Naive thymus-derived CD8-positive, alpha-beta T cell (primary cell): ENCODE measurements at places on chromosomes 13 and 19.
A peak's percentile ranks its signal among the peaks of the same experiment; 100 is the strongest.

DNA sequence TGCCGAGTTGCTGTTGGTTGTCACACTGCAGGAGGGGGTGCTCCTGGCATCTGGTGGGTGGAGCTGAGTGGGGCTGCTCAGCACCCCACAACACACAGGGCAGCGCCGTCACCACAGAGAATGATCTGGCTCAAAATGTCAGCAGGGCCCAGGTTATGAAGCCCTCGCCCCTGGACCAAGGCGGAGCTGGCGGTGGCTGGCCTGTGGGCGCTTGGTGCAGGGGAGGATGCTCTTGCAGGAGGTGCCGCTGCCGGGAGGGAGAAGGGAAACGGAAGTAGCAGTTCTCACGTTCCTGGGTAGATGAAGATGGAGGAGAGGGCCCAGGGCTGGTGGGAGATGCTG lies 14.2 kb upstream of the LENG8 start:
- no peak overlapping the region for H3K4me3 ChIP-seq
- H3K36me3 ChIP-seq, result no peaks in the 10 kb centered on the region
- H3K27me3 ChIP-seq, result no peaks in the 10 kb centered on the region

DNA sequence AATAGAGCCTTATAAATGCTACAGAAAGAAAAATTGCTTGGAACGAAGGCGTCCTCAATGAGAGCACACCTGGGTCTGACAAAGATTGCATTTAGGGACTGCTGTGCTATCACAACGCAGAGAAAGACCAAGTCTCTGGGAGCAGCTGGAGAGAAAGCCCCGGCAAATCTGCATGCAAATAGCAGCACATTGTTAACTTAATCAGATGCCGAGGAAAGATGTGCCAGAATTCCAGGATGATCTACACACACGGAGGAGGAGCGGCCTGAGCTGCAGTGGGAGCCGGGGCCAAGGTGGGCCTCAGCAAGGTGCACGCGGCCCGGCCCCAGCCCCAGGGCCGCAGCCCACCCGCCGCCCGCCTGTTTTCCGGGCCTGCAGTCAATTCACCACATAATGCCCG lies 1.4 kb downstream of the ZNF536 start:
- H3K27ac ChIP-seq, result no peak overlapping the region
- no peaks in the 10 kb centered on the region for H3K36me3 ChIP-seq
- peaks cover 57% of the 10 kb centered on the region for H3K27me3 ChIP-seq
- DNase-seq, result no peak
- no peaks in the 10 kb centered on the region for H3K4me1 ChIP-seq

DNA sequence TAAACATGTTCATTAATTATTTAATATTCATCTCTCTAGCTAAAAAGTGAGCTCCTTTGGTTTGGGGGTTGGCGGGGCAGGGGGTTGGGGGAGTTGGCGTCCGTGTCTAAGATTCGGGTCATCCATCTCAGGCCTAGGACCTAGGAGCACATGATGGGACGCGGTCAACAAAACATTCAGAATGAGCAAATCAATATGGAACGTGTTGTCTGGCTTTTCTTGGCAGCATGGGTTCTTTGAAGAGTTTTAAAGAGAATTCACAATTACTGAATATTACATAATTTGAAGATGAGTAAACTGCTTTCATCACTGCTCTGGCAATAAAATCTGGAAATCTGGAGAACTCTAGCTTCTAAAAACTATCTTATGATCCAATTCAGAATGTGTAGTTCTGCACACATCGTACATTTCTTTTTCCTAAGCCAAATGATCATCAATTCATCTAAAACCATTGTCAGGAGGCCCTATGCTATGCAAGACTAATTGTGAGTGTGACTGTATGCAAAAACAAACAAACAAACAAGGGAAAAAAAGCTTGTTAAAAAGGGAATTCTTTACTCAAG lies 5.4 kb upstream of the ARGLU1 start:
- H3K4me3 ChIP-seq, result no peak overlapping the region
- H3K36me3 ChIP-seq, result peaks cover 2% of the 10 kb centered on the region
- H3K27ac ChIP-seq, result no peak overlapping the region
- no peak for DNase-seq

DNA sequence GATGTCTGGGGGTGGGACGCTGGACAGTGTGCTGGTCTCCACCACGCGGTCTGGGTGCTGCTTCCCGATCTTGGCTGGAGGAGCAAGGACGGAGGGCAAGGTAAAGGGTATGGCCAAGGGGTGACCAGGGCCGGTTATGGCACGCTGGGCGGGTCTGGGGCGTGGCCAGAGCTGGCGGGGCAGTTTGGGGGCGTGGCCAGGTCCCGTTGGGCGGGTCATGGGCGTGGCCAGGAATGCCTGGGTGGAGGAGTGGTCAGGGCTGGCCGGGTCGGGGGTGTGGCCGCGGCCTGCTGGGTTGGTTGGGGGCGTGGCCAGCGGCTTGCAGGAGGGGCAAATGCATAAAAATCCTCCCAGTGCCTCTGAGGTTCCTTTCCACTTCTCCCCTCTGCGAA lies 19.2 kb downstream of the GPX4 start:
- H3K4me1 ChIP-seq, result peaks cover 2% of the 10 kb centered on the region
- H3K4me3 ChIP-seq, result no peak overlapping the region
- no peak for DNase-seq
- no peak overlapping the region for H3K27ac ChIP-seq

GRCh38 chr13:88895261-88895941 lies 1224.2 kb downstream of the SLITRK5 start:
- H3K27ac ChIP-seq, result no peak overlapping the region
- H3K4me1 ChIP-seq, result no peaks in the 10 kb centered on the region
- no peak for DNase-seq
- no peaks in the 10 kb centered on the region for H3K27me3 ChIP-seq
- H3K4me3 ChIP-seq, result no peak overlapping the region
- no peaks in the 10 kb centered on the region for H3K36me3 ChIP-seq

GRCh38 chr19:41872384-41872774 lies 4.7 kb upstream of the CD79A start:
- H3K27ac ChIP-seq, result peak overlapping the region; percentile 100
- DNase-seq, result no peak
- H3K4me3 ChIP-seq, result no peak overlapping the region
- H3K27me3 ChIP-seq, result no peaks in the 10 kb centered on the region
- H3K36me3 ChIP-seq, result no peaks in the 10 kb centered on the region
- H3K4me1 ChIP-seq, result peaks cover 29% of the 10 kb centered on the region

- no peak overlapping the region for H3K4me3 ChIP-seq
- DNase-seq, result no peak
- H3K36me3 ChIP-seq, result peaks cover 1% of the 10 kb centered on the region
- no peak overlapping the region for H3K27ac ChIP-seq
These were observed 9.7 kb downstream of the HSD17B14 start for GRCh38 chr19:48826606-48827020.

- peaks cover 80% of the 10 kb centered on the region for H3K36me3 ChIP-seq
- no peak overlapping the region for H3K27ac ChIP-seq
- no peak overlapping the region for H3K4me3 ChIP-seq
- H3K27me3 ChIP-seq, result no peaks in the 10 kb centered on the region
These were observed 4.4 kb upstream of the C19orf18 start for GRCh38 chr19:57978586-57979289.

GRCh38 chr19:33868788-33869412 lies 72.2 kb downstream of the KCTD15 start:
- DNase-seq, result no peak
- H3K27ac ChIP-seq, result no peak overlapping the region
- peaks cover 1% of the 10 kb centered on the region for H3K4me1 ChIP-seq

DNA sequence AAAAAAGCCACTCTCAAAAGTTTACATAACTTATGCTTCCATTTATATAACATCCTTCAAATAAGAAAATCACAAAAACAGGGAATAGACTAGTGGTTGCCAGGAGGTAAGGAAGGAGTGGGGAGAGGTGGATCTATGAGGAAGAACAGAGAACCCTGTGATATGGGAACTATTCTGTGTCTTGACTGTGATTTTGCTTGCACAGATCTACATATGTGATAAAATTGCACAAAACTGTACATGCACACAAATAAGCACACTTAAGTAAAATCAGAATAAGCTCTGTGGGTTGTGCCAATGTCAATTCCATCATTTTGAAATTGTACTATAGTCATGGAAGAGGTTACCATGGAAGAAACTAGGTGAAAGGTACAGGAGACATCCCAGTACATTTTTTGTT lies 121.6 kb upstream of the SGCG start:
- H3K27me3 ChIP-seq, result peaks cover 13% of the 10 kb centered on the region
- no peaks in the 10 kb centered on the region for H3K4me1 ChIP-seq
- DNase-seq, result no peak

DNA sequence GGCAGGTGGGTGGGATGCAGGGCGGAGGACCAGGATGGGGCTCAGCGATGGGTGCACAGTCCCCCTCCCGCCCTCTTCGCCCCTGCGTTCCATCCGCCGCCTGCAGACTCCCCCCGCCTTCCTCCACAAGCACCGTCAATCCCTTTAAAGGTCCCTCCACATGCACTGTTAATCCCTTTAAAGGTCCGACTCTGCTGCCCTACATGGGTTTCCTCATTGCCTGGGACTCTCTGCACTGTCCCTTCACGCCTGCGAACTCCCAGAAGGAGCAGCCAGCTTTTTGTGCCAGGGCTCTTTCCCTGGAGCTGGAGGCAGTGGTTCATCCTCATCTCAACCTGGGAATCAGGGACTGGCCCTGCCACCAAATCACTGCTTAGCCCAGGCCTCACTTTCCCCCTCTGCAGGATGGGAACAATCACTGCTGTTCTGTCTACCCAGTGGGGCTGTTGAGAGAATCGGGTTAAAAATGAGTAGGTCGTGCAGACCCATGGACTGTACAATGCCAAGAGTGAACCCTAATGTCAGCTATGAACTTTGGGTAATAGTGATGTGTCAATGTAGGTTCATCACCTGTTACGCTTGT lies 20.4 kb downstream of the ZNF574 start:
- peaks cover 5% of the 10 kb centered on the region for H3K36me3 ChIP-seq
- DNase-seq, result no peak
- no peak overlapping the region for H3K27ac ChIP-seq
- H3K4me1 ChIP-seq, result peaks cover 4% of the 10 kb centered on the region

GRCh38 chr13:59534806-59535205 lies 628.9 kb downstream of the DIAPH3 start:
- H3K4me1 ChIP-seq, result peaks cover 3% of the 10 kb centered on the region
- no peak overlapping the region for H3K27ac ChIP-seq
- H3K27me3 ChIP-seq, result no peaks in the 10 kb centered on the region

DNA sequence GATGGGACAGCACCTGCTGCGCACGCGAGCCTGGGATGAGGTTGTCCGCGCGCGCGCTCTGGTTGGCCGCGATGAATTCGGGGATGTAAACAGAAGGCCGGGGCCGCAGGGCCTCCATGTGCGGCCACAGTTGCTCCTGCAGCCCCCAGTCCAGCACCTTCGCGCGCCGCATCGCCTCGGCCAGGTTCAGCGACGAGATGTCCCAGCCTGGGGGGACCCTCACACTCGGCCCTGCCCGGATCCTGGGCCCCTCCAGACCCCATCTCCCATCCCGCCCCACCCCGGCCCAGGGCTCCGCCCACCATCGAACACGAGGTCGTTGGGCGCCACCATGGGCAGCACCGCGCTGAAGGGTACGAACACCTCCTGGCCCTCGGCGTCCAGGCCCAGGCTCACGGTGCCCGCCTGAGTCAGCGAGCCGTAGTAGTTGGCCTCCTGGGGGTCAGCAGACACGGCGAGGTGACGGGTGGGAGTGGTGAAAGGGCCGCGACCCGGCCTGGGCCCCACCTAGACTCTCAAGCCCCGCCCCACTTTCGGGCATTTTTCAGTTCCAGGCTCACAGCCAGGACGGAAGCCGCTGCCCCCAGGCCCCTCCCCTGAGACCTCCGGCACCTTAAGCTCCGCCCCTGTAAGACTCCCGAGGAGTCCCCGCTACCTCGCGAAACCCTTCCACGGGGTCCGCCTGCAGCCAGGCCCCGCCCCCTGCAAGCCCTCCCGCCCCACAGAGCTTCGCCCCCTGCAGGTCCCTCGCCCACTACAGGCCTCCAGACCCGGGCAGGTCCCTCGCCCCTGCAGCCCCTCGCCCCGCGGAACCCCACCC lies 1.1 kb downstream of the ISYNA1 start:
- H3K27me3 ChIP-seq, result no peaks in the 10 kb centered on the region
- peak overlapping the region; percentile 89 for H3K27ac ChIP-seq
- H3K36me3 ChIP-seq, result no peaks in the 10 kb centered on the region
- DNase-seq, result peak; percentile 92
- H3K4me1 ChIP-seq, result peaks cover 51% of the 10 kb centered on the region

DNA sequence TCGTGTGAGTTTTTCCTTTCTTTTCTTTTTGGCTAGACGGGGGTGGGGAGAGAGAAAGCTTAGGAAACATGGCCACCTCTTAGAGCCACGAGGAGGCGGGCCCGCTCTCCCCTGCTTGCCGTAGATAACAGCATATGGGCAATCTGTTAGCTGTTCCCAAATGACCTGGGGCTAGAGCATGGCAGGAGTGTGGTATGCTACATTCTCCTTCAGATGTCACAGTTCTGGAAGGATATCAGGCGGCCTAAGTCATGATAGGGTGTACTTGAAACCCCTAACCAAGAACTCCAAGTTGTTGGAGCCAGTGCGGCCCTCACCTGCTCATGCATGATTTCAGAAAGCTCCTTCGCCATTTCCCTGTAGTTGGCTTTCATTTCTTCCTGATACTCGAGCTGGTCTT lies 44.3 kb upstream of the SLC15A1 start:
- no peak overlapping the region for H3K27ac ChIP-seq
- H3K27me3 ChIP-seq, result no peaks in the 10 kb centered on the region
- H3K4me1 ChIP-seq, result peaks cover 2% of the 10 kb centered on the region

DNA sequence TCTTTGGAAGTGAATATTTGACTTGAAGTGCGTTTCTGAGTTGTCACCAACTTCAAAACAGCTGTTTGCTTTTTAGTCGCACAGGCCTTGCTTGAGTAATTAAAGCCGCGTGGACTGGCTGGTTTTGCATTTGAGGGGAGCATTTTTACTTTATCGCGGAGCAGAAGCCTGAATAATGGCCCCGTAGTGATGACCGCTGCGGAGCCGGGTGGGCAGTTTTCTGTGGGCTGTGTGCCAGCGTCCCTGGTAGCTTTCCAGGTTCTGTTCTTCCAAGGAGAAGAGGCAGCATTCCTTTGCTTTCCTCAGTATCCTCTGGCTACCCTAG lies 1.1 kb downstream of the NAA16 start:
- peaks cover 1% of the 10 kb centered on the region for H3K27me3 ChIP-seq
- DNase-seq, result no peak
- peaks cover 58% of the 10 kb centered on the region for H3K4me1 ChIP-seq
- H3K4me3 ChIP-seq, result peak overlapping the region; percentile 96
- peak overlapping the region; percentile 95 for H3K27ac ChIP-seq

- no peaks in the 10 kb centered on the region for H3K27me3 ChIP-seq
- H3K36me3 ChIP-seq, result peaks cover 5% of the 10 kb centered on the region
- no peak overlapping the region for H3K4me3 ChIP-seq
These were observed 56.6 kb downstream of the TUBGCP3 start for GRCh38 chr13:112531263-112531794.

DNA sequence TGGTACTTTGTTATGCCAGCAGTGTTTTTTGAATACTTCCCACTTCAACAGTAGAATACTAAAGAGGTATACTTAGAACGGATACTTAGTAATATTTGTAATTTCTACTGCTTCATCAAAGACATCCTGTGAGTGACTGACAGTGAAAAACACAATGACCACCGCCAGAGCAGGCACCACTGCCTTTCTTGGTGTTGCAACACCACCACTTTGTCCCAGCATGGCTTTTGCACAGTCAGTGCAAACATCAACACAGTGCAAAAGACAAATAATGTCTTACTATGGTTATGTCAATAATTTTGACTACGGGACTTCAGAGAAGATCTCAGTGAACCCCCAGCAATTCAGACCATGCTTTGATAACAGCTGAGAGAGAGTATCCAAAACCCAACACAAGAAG lies 220.5 kb downstream of the RBM26 start:
- no peak overlapping the region for H3K4me3 ChIP-seq
- no peaks in the 10 kb centered on the region for H3K36me3 ChIP-seq
- H3K27ac ChIP-seq, result no peak overlapping the region
- DNase-seq, result no peak
